ENCODE measurements at places on chromosomes 5 and 9. TPM values are rescaled to one million over a fixed set of nuclear protein-coding genes. Genes with fewer than 3 reads are reported as not detected.

Gene ANXA2R
- 1.4 TPM for total RNA-seq

Gene ZBTB26
- 2.7 TPM for total RNA-seq

Gene GFI1B
- total RNA-seq = not detected

Gene ETF1
- 162 TPM for total RNA-seq

Gene C8G
- total RNA-seq = 0.67 TPM

Gene CCNI2
- 0.04 TPM for total RNA-seq

Gene FSTL4
- not detected for total RNA-seq

Gene CDC25C
- 15.5 TPM for total RNA-seq

Gene MED10
- 9.2 TPM for total RNA-seq

Gene WDR5
- total RNA-seq = 29.3 TPM

Gene NREP
- 62.6 TPM for total RNA-seq

Gene NUTM2G
- not detected for total RNA-seq

Gene BBLN
- 20.6 TPM for total RNA-seq

Gene KLHL3
- total RNA-seq = 14.9 TPM

Gene CAMK2A
- not detected for total RNA-seq

Gene SH3PXD2B
- total RNA-seq = 25.9 TPM

Gene LCP2
- total RNA-seq = not detected

Gene ANKRD18B
- total RNA-seq = 3.9 TPM

Gene HMMR
- 17.9 TPM for total RNA-seq

Gene SLC6A18
- total RNA-seq = not detected

Gene SLC4A9
- not detected for total RNA-seq

Gene FBP2
- total RNA-seq = not detected

Gene SPINK6
- total RNA-seq = not detected

Gene MLANA
- total RNA-seq = not detected

Gene PRDM9
- not detected for total RNA-seq

Gene HSD17B4
- total RNA-seq = 151 TPM

Gene AGXT2
- total RNA-seq = not detected

Measured in pulmonary artery endothelial cell (primary cell).